AG04449 (cell line): ENCODE measurements at places on chromosomes 11 and 22.
A peak's percentile ranks its signal among the peaks of the same experiment; 100 is the strongest.

DNA sequence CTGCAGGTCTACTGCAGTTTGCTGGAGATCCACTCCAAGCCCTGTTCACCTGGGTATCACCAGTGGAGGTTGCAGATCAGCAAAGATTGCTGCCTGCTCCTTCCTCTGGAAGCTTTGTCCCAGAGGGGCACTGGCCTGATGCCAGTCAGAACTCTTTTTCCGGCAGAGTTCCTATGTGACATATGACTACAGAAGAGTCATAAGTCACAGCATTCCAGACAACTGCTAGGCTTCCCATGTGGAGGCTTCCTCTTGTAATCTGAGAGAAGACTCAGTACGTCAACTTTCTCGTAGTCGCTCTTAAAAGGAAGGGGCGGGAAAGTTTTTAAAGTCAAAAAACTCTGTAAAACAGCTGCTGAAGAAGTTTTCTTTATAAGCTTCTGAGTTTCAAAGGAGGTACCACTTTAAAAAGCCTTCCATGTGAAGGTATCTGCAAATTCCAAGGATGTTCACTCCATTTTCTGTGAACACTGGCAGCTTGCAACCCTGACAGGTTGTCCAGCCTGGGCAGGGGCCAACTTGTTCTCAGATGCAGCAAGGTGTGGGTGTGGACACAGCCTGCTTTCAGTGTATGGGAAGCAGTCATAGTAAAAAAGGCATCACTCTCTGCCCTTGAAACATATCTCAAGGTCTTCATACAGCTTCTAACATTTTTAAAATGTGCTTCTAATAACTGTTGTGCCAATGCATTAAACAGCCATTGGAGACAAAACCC, 97.8 kb downstream of the ME3 start:
- no peak for DNase-seq

DNA sequence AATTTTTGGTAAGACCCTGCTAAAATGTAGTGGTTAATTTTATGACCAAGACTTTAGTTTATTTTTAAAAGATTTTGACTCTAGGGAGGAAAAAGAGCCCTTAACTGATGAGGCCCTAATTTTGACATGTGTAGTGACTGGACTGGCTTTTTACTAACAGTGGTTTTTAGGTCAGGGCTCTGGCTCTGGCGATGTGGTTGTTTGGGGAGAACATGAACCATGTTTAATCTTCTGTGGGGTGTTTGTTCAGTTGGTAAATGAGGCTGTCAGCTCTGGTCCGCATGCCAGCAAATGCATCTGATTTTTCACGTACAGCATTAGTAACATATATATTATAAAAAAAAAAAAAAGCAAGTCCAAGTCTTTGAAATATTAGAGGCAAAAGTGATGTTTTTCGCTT, 104.3 kb downstream of the EXT2 start:
- no peak for DNase-seq

DNA sequence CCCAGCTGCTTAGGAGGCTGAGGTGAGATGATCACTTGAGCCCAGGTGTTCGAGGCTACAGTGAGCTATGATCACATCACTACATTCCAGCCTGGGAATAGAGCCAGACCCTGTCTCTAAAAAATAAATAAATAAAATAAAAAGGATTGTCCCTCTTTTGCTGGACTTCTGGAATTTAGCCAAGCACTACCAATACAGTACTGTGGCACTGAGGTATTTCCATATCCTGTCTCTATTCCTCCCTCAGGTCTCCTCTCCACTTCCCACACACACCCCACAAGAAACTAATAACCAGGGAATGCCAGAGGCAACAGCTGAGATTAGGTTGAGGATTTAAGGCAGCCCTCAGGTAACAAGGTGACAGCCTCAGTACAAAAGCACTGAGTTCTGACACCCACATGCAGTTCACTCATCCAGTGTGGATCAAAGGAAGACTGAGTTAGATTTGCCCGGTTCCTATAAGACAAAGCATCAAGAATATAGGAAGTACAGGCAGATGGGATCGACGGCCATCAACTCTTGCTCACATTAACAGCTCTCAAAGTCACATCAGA, 4.5 kb upstream of the PPP2R1B start:
- DNase-seq: no peak

DNA sequence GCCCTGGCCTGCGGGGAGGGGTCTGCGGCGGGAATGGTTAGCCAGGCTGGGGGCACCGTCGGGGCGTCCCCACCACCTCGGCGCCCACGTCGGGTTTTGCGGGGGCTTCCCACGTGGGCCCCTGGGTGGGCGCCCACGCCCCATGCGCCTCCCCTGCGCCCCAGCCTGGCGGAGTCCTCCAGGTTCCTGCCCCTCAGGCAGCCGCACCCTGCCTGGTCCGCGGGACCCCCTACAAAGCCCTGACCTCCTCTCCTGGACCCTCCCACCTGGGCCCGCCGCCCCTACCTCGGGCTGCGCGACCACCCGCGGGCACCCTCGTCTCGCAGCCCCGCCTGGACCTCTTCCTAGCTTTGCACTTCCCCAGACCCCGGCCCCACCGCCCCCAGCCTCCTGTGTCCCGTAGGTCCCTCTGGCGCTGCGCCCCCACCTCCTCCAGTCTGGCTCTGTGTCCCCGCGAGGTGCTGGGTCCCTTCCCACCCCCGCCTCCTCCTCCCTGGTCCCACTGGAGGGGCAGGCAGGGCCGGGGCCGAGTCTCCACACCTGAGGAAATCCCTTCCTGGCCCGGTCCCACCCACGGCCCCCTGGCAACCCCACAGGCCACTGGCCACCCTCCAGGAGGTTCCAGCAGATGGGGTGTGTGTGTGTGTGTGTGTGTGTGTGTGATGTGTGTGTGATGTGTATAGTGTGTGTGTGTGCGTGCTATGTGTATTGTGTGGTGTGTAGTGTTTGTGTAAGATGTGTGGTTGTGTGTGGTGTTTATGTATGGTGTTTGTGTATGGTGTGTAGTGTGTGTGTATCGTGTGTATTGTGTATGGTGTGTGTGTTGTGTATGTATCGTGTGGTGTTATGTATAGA, 11.8 kb downstream of the PIM3 start:
- DNase-seq: no peak

GRCh38 chr22:32511776-32512175, 37.2 kb downstream of the FBXO7 start:
- DNase-seq: no peak

- DNase-seq: peak; percentile 14
These were observed 23.9 kb upstream of the PANX2 start for GRCh38 chr22:50146439-50147238.
